ENCODE measurements at places on chromosomes 3 and 15.

DNA sequence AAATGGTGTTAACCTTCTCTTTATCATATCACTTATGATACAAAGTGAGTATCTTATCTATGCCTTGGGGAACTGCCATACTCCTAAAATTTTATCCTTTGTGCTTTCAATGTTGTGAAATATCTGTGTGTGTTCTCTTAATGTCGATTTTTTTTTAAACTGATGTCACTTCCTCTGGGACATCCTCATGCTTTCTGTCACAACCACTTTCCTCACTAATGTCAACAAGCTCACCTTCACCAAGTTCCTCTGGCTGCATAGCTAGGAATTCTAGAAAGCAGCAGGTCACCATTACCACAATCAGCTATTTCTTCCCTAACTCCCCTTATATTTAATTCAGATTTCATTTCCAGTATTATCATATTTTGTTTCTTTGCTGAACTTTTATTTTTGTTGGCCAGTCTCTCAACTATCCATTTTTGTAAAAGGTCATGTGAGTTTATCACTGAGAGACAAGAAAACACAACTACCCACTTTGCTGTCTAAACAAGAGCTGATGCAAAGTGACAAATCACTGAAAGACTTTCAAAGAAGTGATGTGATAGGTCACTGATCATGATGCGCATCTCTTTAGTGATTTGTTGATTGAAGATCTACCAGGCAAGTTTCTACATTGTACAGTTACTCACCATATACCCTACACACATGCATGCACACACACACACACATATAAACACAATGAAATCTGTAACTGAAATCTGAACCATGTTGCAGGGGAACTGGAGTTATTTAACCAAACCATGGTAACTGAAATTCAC lies 369.0 kb downstream of the ULK4 start:
- no peak for DNase-seq

- DNase-seq: no peak
Measured at GRCh38 chr3:111863942-111864694, 5.1 kb downstream of the PHLDB2 start.

DNA sequence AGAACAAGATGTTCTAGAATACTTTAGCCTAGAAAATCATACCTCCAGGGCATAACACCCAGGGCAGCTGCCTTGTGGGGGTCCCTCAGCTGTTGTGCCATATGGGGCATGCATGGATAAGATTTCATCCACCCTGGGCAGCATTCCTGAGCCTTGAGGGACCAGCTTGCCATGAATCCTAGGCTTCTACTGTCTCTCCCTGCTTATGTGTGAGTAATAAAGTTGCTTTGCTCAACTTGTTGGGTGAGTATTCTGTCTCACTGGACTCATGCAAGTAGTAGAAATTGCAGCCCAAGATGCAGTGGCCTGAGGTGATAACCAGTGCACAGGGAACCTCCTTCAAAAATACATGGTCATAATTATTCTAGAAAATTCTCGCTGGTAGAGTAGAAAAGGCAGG lies 52.1 kb upstream of the EPHB1 start:
- DNase-seq: no peak

- no peak for DNase-seq
Measured at GRCh38 chr3:38562467-38562925, 66.4 kb downstream of the EXOG start.

GRCh38 chr15:74025436-74025835 lies 30.9 kb downstream of the PML start:
- no peak for DNase-seq
